T-helper 17 cell (primary cell): ENCODE measurements at places on chromosomes 3 and 15.

DNA sequence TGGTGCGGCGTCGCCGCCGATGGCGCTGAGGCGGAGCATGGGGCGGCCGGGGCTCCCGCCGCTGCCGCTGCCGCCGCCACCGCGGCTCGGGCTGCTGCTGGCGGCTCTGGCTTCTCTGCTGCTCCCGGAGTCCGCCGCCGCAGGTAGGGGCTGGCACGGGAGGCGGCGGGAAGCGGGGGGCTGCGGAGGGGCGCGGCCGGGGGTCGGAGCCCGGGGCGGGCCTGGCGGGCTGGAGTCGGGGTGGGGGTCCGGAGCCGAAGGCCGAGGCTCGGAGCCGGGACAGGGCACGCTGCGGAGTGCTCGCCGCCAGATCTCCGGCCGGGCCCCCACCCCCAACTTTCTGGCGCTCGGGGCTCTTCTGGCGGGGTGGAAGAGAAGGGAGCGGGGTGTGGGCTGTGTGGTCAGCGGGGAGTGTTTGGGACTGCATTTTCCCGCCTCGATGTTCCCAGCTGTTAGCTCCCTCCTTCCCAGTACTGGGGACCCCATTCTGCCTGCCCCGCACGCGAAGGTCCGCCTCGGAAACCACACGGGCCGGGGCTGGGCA is 299 bp downstream of the TYRO3 start:
- H3K4me1 ChIP-seq = peaks cover 25% of the 10 kb centered on the region
- peak overlapping the region; percentile 83 for H3K4me3 ChIP-seq
- H3K27ac ChIP-seq = no peak overlapping the region

DNA sequence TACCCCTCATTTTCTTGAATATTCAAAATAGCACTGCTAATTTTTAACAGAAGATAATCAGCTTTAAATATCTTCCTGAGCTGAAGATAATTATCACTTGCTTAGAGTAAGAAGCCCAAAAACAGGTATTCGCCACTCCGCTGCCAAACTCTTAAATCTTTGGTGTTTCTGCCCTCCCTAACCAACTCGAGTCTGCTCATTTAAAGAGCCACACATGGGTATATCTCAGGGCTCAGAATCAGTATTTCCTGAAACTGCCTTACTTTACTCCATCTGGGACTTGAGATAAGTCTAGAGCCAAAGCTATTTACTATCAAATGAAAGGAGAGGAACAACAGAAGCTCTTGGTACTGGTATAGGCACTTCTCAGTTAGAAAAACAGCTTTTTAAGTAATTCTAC is 10.8 kb downstream of the PDCD10 start:
- H3K27ac ChIP-seq = peak overlapping the region; percentile 63
- no peak overlapping the region for H3K4me3 ChIP-seq
- no peaks in the 10 kb centered on the region for H3K27me3 ChIP-seq
- H3K4me1 ChIP-seq = peaks cover 46% of the 10 kb centered on the region

DNA sequence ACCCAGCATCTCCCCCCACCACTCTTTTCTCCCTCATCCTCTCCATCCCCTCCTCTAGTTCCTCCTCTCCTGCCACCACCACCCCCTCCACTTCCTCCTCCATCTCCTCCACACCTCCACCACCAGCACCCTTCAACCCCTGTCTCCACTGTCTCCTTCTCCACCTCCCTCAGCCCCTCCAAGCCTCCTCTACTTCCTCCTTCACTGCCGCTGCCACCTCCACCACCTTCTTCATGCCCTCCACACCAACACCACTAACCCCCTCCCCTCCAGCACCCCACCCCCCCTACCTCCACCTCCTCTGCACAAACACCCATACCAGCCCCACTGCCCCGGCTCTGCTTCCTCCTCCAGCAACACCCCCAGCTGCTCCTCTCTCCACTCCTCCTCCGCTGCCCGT is 88.0 kb downstream of the HES1 start:
- no peak overlapping the region for H3K27ac ChIP-seq
- H3K4me1 ChIP-seq = peaks cover 23% of the 10 kb centered on the region
- DNase-seq = no peak
- no peak overlapping the region for H3K4me3 ChIP-seq
- H3K27me3 ChIP-seq = peaks cover 63% of the 10 kb centered on the region
- peaks cover 14% of the 10 kb centered on the region for H3K36me3 ChIP-seq

- H3K27me3 ChIP-seq = peaks cover 40% of the 10 kb centered on the region
- no peak overlapping the region for H3K4me3 ChIP-seq
Observed at GRCh38 chr3:149790268-149790667, 2.1 kb downstream of the ANKUB1 start.

- no peak overlapping the region for H3K4me3 ChIP-seq
- no peak overlapping the region for H3K27ac ChIP-seq
- H3K4me1 ChIP-seq = no peaks in the 10 kb centered on the region
- peaks cover 21% of the 10 kb centered on the region for H3K27me3 ChIP-seq
Observed at GRCh38 chr15:60172143-60172542, 168.0 kb downstream of the FOXB1 start.

GRCh38 chr3:111797171-111797615 is 61.9 kb upstream of the PHLDB2 start:
- H3K27ac ChIP-seq = no peak overlapping the region
- peaks cover 8% of the 10 kb centered on the region for H3K27me3 ChIP-seq
- H3K36me3 ChIP-seq = no peaks in the 10 kb centered on the region
- no peaks in the 10 kb centered on the region for H3K4me1 ChIP-seq

GRCh38 chr15:100216182-100216581 is 125.6 kb downstream of the ADAMTS17 start:
- H3K4me3 ChIP-seq = no peak overlapping the region
- no peak overlapping the region for H3K27ac ChIP-seq
- H3K36me3 ChIP-seq = no peaks in the 10 kb centered on the region
- H3K4me1 ChIP-seq = peaks cover 4% of the 10 kb centered on the region

DNA sequence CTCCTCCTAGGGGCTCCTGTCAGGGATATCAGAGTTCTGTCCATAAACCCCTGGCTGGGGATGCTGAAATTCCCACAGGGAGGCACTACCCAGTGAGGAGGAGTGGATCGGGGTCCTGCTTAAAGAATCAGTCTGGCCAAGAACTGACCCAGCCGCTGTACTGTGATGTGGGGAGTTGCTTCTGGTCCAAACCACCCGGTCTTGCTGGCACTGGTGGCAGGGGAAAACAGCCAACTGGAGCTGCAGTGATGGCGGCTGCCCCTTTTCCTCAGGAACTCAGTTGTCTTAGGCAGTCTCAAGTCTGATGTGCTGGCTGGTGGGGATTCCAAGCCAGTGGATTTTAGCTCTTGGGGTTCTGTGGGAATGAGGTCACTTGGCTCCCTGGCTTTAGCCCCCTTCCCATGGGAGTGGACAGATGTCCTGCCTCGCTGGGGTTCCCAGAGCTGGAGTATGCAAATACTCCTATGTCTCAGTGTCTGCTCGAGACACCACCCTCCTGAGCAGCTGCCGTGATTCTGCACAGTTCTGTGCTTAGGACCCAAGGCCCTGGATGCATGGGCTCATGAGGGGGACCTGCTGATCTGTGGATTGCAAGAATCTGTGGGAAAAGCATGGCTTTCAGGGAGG is 97.1 kb downstream of the SLC25A26 start:
- H3K36me3 ChIP-seq = peaks cover 5% of the 10 kb centered on the region
- no peaks in the 10 kb centered on the region for H3K27me3 ChIP-seq
- H3K4me1 ChIP-seq = peaks cover 15% of the 10 kb centered on the region
- no peak overlapping the region for H3K27ac ChIP-seq
- H3K4me3 ChIP-seq = no peak overlapping the region
- no peak for DNase-seq
